ENCODE measurements at places on chromosomes 2 and 18.
A peak's percentile ranks its signal among the peaks of the same experiment; 100 is the strongest.

DNA sequence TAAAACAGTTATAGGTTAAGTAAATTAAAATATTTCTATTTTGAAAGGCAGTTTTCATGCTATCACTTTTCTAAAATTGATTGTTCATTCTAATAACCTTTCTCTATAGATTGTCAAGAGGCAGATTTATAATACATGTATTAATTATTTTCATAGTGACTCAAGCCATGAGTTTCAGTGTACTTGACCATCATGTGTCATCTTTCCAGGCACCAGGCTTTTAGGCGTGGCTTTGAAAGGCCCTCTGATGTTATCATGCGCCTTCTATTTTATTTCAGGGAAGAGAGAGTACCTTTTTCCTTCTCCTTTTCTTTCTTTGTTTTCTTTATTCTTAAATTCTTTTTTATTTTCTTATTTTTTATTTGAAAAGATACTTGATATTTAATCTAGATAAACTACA lies 128.3 kb upstream of the ETAA1 start:
- DNase-seq: no peak

GRCh38 chr18:30132959-30133358 lies 909.6 kb downstream of the DSC3 start:
- DNase-seq: no peak

- DNase-seq: no peak
Observed at GRCh38 chr2:20758997-20759396, 63.9 kb downstream of the LDAH start.

DNA sequence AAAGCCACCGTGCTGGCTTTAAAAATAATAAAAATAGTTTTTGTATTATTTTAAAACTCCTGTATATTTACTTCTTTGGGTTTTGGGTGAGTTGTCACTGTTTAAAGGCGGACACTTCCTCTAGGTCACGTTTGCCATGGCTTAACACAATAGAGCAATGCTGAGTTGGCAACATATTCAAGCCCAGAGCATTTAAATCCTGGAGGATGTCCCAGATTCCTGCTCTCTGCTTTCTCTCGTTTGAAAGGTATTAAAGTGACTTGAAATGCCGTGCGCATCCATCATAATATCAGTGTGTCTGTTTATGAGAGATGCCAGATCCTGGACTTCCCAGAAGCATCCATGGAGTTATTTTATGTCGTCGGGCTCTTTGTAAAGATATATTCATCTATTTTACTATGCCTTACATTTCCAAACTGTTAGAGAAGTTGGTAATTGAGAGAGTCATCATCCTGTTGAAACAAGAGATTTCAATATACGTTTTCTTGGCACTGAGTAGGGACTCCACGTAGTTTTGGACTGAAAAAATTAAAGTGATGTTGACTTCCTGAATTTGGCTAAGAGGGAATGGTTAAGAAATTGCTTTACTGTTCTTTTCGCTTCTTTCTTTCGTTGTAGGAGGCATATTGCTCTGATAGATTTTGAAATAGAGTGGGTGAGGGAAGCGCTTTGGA lies 150.6 kb downstream of the ZNF236 start:
- DNase-seq: no peak

GRCh38 chr2:27155069-27155520 lies 6.3 kb downstream of the TCF23 start:
- no peak for DNase-seq

DNA sequence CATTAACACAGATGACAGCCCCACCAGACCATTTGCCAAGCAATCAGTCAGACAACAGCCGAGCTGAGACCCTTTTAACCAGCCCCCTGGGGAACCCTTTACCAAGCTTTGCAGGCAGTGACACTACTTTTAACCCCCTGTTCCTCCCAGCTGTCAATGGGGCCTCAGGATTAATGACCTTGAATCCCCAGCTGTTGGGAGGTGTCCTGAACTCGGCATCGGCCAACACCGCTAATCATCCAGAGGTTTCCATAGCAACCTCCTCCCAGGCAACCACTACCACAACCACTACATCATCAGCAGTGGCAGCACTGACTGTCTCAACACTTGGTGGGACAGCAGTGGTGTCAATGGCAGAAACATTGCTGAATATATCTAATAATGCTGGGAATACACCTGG lies 160.9 kb upstream of the EPC2 start:
- DNase-seq: no peak

GRCh38 chr18:56436651-56437050 lies 201.7 kb downstream of the TXNL1 start:
- DNase-seq: no peak

DNA sequence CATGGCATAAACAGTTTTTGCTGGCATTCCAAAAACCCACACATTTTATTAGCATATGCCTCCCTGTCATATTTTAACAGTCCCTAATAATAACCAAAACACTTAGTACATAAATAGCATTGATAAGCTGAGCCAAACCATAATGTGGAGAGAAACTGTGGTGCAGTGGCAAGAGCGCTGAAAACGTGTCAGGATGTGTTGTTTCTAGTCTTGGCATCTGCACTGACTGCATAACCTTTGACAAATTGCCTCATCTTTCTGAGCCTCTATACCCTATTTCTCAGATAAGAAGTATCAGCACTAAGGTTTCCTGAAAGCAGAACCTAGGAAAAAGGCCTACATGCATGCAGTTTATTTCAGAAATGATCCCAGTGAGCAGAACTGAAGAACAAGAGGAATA lies 41.4 kb downstream of the RAD51AP2 start:
- DNase-seq: no peak

DNA sequence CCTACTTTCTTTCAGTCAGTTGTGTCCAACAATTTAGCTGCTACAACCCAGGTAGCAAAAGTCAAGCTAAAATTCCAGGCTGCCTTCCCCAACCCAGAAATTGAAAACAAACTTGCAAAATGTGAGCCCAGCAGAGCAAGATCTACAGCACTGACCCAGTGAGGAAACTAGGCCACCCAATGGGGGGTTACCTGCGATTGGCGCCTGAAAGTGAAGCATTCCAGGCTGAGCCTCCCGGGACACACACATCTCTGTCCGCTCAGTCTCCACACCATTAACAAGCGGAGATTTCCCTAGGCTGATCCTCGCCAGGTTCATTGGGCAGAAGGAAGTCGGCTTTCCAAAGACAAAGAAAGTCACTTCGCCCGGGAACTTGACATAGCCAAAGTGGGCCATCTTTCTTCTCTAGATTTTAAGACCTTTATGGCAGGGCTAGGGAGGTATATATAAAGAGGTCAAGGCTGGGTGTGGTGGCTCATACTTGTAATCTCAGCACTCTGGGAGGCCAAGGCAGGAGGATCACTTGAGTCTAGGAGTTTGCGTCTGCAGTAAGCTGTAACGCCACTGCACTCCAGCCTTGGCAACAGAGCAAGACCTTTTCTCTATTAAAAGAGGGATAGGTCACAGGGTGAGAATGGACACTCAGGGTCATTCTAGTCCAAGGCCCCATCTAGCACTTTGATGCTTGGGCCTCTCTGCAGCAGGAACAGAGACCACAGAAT lies 53.6 kb downstream of the TTC32 start:
- no peak for DNase-seq

DNA sequence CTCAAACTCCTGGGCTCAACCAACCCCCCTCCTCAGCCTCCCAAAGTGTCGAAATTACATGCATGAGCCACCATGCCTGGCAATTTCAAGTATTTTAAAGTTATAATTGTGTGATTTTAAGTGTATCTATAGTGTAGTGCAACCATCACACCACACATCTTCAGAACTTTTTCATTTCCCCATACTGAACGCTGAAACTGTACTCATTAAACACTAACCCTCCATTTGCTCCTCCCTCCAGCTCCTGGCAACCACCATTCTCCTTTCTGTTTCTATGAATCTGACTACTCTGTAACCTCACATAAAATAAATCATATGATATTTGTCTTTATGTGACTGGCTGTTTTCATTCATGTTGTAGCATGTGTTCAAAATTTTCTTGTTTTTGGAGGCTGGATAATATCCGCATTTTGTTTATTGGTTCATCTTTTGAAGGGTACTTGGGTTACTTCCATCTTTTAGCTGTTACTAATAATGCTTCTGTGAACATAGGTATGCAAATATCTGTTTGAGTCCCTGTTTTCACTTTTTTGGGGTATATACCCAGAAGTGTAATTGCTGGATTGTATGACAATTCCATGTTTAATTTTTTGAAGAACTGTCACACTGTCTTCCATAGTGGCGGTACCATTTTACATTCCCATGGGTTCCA lies 188.2 kb downstream of the PLCL1 start:
- no peak for DNase-seq

DNA sequence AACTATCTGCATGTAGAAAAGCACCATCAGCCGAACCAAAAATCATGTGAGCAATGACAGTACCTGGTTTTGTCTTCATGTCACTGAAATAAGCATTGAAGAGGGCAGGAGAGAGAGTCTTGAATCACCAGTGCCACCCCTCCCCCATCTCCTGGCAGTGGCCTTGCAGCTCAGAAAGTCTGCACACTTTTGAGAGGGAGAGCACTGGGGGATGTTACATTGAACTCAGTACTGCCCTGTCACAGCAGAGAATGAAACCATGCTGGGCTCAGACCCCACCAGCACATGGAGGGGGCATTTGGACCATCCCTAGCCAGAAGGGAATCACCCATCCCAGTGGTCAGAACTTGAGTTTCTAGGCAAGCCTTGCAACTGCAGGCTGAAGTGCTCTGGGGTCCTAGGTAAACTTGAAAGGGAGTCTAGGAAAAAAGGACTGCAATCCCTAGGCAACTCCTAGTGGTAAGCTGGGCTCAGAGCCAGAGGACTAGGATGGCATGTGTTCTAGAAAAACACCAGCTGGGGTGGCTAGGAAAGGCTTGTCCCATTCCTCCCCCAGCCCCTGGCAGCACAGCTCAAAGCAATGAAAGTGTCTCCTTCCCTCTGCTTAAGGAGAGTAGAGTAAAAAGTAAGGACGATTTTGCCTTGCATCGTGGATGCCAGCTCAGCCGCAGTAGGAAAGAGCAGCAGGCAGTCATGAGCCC lies 259.9 kb upstream of the MYT1L start:
- no peak for DNase-seq

DNA sequence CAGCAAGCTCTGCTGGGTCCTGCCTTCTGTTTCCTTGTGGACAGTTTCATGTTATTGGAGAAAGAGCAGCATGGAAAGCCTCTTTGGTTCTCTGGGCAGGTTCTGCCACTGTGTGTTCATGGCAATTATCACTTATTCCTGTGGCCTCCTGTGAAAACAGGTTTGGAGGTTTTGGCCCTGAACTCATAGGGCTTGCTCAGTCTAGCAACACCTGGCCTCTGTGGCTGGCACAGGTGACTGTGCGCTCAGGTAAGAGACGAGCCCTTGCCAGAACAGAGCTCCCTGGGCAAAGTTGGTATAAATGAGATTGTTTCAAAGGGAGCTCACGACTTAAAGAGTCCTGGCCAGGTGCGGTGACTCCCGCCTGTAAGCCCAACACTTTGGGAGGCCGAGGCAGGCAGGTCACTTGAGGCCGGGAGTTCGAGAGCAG lies 5.7 kb downstream of the CEP68 start:
- no peak for DNase-seq

DNA sequence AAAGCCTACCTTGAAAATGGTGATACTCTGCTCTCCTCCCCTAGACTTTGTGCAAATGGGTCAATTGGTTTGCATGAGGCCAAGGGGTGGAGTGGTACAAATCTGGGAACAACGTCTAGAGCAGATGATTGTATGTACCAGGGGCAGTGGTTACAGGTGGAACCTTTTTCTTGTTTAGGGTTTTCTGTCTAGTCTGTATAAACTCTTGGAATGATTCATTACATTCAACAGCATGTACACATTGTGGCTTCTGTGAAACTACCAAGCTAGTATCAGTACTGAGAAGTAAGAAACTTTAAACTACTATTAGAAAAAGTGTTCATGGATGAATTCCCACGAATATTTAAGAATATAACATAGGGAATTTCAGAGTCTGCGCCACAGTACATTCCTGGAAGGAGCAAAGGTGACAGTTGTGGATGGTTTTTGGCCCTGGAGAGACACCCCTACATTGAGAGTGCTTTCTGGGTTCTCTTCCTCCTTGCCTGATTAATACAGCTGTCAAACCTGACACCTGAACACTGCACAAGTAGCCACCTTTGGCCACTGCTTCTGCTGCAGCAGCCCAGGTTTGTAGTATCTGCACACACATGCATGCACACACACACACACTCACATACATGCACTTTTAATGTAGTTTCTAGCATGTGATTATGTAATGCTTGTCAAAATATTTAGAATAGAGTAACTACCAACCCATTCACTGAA lies 30.0 kb downstream of the CFAP221 start:
- DNase-seq: no peak

DNA sequence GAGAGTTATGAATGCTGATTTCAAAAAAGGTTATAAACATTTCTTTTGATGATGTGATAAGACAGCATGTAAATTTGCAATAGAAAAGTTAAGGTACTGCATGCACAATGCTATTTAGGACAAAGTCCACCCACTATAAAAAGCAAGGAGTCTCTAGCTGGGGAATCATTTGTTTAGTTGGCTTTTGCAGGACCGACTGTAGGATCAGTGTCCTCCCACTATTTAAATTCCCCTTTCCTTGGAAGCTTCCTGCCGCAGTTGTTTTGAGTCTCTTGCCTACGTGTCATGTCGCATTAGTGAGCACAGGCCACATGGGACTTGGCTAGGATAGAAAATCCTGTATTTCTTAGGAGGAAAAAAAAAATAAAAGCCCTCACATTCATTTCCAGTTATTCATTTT lies 13.1 kb downstream of the QPCT start:
- no peak for DNase-seq

- DNase-seq: no peak
Observed at GRCh38 chr2:10883066-10883465, 28.7 kb upstream of the KCNF1 start.

GRCh38 chr18:5997361-5997760 lies 102.0 kb upstream of the TMEM200C start:
- DNase-seq: no peak

DNA sequence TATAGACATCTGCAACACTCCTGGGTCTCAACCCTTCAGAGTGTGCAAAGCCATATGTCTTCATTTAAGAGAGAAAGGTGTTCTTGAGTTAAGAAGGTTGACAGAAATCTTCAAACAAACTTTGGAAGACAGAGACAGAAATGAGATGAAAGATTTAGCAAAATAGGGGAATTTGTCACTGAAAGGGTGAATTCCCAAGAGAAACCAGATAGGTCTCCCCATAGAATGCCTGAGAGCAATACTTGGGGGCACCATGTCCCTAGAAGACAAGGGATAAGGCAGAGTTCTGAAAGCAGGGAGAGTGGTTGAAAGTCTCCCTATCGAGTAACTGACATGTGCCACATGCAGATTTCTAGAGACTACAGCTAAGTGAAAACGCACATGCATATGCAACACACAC lies 50.0 kb downstream of the AP1S3 start:
- DNase-seq: no peak

- peak; percentile 37 for DNase-seq
Observed at GRCh38 chr2:43609290-43609918, 13.6 kb upstream of the THADA start.

- peak; percentile 58 for DNase-seq
Observed at GRCh38 chr18:50203801-50204604, 9.1 kb upstream of the MYO5B start.

DNA sequence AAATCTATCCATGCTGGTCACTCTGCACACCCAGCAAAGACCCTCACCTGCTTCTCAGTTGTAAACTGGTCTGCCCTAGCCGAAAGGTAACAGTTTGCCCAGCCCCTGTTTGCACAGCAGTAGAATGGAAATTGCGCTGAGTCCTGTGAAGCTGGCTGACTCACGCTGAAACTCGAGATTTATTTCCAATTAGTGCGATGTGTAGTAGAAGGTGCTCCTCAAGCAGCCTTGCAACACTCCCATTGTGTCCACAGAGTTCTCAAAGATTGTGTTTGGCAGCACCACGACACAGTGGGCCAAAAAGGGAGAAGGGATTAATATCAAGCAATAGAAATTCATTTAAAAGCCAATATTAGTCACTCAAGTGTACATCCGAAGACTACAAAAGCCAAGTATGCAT lies 21.7 kb upstream of the APCDD1 start:
- DNase-seq: no peak

Measured in KBM-7 (cell line).